Fibroblast of upper back skin (primary cell): ENCODE measurements at places on chromosomes 16 and 17.

DNA sequence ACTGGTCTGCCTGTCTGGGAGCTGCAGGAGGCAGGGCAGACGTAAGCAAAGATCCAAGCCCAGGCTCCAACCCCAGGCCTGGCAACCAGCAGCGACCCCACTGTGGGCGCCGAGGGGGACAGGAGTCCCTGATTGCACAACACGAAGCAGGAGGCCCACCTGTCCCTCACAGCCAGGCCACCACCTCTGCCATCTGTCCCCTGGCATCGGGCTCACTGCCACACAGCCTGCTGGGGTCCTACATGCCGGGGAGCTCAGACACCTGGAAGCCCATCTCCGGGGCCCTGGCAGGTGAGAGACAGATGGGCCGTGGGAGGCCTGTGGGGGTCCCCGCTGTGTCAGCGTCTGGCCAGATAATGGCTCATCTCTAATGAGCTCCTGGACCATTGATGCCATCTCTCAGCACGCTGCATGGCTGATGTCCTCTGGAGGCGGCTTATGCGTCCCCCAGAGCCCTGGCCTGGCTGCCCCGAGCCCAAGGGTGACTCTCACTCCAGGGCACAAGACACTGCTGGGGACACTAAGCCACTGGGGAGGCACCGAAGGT lies 11.3 kb upstream of the RASD1 start:
- DNase-seq: no peak

DNA sequence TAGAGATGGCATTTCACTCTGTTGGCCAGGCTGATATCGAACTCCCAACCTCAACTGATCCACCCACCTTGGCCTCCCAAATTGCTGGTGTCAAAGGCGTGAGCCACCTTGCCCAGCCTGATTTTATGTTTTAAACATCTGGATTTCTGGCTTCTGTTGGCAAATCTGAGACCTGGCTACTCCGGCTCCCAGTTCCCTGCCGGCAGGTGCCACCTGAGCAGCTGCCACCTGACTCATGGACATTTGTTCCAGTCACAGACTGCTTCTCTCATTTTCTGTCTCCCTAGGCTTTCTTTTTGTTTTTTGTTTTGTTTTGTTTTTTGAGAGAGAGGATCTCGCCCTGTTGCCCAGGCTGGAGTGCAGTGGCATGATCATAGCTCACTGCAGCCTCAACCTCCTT lies 9.6 kb downstream of the PMM2 start:
- DNase-seq: no peak

DNA sequence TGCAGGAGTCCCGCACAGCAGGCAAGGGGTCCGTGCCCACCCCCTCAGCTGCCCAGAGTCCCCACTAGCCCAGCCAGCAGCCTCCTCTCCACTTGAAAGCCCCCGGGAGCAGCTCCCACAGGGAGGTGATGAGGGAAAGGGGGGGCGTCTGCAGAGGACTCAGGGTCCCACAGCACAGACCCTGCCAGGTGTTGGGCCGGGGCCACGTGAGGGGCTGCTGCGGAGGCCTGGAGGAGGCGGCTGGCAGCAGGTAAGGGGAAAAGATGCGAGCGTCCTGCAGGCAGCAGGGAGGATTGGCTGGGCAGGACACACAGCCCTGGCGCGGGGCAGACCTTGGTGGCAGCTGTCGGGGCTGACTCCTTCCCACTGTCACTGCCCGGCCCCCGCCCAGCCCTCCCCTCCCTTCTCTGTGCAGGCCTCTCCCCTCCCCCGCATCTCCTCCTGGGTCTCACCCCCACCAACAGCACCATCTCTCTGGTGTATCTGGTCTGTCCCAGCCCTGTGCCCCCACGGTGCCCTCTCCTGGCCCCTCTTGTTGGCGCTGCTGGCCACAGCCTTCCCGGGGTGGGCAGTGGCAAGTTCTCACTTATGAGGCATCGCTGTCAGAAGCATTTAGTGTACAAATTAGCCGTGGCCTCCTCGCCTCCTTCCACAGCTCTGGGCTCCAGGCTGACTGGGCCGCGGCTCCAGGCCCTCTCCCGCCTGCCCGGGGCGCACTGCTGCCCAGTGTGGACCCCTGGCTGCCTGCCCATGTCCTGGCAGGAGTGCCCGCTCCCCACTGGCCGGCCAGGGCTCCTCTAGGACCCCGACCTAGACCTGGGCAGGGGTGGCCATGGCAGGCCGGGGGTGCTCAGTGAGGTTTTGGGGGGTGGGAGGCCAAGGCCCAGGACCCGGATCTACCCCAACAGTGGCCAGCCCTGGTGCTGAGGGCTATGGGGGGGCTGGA lies 4.4 kb upstream of the PRR35 start:
- no peak for DNase-seq

GRCh38 chr17:13583996-13584700 lies 17.6 kb downstream of the HS3ST3A1 start:
- DNase-seq: no peak

- DNase-seq: no peak
These were observed 529.0 kb upstream of the CDH5 start for GRCh38 chr16:65837464-65837863.
